ENCODE measurements at places on chromosomes 1 and 21.

GRCh38 chr1:1199961-1200875 lies 6.2 kb downstream of the TNFRSF18 start:
- no peak for DNase-seq

GRCh38 chr21:18155508-18156193 lies 89.0 kb upstream of the CHODL start:
- DNase-seq, result no peak

GRCh38 chr1:4600615-4601460 lies 53.6 kb upstream of the AJAP1 start:
- DNase-seq, result no peak

DNA sequence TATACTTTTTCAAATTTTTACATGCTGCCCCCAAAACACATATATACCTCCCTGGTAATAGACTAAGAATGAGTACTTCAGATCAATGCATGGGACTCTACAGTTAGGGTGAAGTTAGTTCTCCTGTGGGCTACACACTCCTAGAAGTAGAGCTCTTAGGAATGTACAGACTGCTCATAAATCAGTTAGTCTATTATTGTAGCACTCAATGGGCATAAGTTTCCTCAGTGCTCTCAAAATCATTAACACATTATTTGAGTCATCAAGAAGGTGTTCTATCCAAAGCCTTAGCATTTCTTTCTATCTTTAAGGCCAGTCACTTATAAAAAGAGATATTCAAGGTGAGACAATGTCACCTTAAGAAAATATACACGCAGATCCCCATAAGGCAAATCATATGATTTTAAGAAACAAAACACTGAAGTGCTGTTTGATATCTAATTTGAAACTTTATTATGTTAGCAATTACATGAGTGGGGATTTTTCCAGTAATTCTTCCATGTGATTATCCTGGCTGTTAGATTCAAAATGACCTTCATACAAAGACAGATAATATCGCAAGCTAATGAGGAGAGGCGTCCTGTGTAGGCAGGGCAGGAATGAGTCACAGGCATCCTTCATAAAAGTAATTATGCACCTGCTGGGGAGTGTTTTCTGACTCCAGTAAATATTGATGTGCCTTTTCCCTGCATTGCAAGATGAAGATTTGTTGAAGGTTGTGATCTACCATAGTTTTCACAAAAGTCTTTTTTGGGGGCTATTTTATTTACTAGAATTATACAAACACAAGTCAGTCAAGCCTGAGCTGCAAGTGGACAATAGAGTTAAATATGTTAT lies 167.2 kb upstream of the ATP1B1 start:
- DNase-seq, result no peak

GRCh38 chr1:211921579-211922095 lies 91.1 kb upstream of the LPGAT1 start:
- DNase-seq, result no peak

DNA sequence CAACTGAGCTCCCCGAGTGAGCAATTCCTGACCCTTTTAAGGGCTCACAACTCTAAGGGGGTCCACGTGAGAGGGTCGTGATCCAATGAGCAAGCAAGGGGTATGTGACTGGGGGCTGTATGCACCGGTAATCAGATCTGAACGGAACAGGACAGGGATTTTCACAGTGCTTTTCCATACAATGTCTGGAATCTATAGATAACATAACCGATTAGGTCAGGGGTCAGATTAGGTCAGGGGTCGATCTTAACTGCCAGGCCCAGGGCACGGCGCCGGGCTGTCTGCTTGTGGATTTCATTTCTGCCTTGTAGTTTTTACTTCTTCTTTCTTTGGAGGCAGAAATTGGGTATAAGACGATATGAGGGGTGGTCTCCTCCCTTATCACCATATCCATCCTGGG lies 30.7 kb upstream of the OPRD1 start:
- DNase-seq, result no peak

GRCh38 chr1:67460676-67461500 lies 30.7 kb upstream of the SERBP1 start:
- no peak for DNase-seq

GRCh38 chr1:3620708-3621107 lies 4.1 kb upstream of the TPRG1L start:
- no peak for DNase-seq

DNA sequence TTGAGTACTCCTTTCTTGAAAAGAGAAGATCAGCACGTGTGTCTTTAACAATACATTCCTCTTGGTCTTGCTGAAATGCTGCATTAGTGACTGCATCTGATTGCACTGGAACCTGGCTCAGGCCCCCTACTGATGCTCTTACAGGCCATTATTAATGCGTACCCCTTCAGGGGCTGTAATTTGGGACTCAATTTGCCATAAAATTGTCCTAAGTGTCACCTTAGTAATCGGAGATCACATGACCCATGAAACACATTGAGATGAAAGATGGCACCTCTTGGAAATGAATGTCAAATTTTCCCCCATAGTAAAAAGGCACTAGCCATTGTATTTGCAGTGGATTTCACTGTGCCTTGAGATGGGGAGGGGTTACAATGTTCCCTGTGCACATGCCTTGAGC lies 563.3 kb downstream of the KIF26B start:
- DNase-seq, result no peak

DNA sequence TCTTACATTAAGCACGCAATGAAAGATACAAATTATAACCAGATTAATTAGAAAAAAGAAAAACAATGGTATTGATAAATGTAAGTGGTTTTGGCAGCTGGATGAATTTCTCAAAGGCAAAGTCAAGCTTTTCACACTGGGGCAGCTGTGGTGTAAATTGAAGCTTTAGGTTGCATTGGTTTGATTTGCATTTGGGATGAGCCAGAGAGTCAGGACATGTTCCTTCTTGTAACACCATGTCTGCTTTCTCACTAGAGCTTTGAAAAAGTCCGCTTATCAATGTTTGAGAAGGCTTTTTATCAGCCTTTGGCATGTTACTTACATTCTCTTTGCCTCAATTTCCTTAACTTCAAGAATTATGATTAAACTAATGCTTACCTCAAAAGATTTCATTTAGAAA lies 173.9 kb downstream of the GPATCH2 start:
- DNase-seq, result no peak

DNA sequence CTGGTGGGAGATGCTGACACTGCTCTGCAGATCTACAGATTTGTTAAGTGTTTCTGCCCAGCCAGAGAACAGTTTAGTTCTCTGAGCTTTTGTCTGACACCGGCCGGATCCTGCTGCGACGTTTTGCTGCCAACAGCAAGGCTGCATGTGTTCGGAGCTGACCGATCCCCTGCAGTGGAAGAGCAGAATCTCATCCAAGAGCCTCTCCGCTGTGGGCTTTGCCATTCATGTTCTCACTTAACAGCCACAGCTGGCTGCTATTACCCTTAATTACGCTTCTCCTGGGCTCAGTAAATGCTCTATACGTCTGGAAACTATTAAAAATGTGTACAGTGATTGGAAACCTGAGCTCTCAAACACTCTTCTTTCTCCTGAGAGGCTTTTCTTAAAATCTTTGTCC lies 105.3 kb downstream of the BCAR3 start:
- no peak for DNase-seq

DNA sequence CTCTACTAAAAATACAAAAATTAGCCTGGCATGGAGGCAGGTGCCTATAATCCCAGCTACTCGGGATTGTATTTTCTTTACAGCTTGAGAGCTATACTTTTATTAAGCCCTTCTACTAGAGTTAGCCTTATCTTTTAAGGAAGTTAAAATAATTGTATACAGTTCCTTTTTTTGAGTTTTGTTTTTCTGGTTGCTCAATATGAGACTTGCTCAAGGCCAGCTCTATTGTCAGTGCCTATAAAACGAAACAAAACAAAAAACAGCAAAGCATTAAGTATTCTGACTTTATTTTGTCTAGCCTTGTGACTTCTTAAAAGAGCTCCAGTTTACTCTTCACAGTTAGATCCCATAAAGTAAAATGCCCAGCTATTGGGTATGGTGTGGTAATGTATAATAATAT lies 17.2 kb downstream of the PKN2 start:
- no peak for DNase-seq

DNA sequence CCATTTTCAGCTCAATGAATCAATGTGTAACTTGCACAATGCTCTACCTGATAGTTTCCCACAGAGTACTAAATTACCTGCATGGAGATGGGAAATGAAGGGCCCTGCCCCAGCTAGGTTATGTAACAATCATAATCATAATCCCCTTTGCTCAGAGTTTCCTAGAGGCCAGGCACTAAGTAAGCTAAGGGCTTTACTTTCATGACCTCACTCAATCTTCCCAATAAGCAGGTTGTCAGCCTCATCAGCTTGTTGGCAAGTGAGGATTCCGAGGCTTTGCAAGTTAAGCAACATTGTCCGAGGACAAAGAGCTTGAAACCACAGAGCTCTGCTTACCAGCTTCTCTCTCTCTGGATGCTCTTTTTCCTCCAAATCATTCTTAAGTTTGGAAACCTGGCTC lies 64.1 kb upstream of the NTPCR start:
- DNase-seq, result no peak

DNA sequence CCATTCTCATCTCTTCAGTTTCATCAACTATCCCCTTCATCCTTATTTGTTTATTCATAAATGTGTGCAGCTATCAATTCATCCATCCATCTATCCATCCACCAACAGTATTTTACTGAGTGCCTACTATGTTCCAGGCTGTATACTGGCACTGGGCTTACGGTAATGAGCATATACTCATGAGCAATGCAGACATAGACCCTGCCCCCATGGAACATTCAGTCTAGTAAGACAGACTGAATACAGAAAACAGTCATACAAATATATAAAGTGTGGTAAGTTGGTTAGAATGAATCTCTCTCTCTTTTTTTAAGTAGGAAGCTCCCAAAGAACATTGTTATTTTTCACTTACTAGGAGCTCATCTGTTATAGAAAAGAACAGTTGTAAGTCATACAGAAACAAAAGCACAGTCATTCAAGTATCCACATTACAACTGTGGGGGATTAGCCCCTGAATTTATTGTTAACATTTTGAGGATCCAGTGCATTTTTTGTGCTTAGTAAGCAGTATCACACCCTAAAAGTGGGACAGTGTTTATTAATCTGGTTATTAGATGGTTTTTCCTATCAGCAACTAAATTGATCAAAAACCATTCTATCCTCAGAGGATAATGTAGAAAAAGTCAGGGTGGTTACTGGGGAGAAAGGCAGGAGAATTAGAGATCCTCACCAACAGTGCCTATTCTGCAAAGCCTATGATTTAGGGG lies 3.6 kb downstream of the SLC16A4 start:
- no peak for DNase-seq

Measured in caudate nucleus (tissue), 63 donors.